Cortex of kidney (tissue), 1 donor: ENCODE measurements at places on chromosomes 1 and 21.

DNA sequence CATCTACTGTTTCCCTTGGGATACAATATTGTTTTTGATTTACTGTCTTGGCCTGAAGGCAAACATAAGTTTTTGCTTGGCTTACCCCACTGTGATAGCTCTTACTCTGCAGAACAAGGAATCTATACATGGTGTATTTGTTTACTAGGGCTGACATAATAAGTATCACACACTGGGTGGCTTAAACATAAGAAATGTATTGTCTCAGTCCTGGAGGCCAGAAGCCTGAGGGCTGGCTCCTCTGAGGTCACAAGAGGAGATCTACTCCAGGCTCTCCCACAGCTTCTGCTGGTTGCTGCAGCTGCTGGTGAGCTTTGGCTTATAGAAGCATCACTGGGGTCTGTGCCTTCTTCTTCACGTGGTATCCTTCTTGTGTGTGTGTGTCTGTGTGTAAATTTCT, 30.7 kb upstream of the IGSF5 start:
- no peak for DNase-seq

- DNase-seq = no peak
Observed at GRCh38 chr1:212132025-212132424, 96.5 kb downstream of the DTL start.

- DNase-seq = no peak
Observed at GRCh38 chr21:14405225-14405624, 22.3 kb upstream of the HSPA13 start.

DNA sequence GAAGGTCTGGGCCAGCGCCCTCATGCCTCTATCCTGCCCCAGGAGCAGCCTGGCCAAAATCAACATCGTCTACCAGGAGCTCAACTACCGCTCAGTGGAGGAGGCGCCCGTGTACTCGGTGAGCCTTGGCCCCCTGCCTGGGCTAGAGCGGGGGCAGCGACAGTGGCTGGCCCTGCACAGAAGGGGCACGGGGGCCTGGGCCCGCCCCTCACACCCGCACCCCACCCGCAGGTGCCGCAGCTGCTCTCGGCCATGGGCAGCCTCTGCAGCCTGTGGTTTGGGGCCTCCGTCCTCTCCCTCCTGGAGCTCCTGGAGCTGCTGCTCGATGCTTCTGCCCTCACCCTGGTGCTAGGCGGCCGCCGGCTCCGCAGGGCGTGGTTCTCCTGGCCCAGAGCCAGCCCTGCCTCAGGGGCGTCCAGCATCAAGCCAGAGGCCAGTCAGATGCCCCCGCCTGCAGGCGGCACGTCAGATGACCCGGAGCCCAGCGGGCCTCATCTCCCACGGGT, 10.8 kb downstream of the SCNN1D start:
- no peak for DNase-seq

GRCh38 chr1:60978421-60979357, 103.7 kb upstream of the NFIA start:
- no peak for DNase-seq

DNA sequence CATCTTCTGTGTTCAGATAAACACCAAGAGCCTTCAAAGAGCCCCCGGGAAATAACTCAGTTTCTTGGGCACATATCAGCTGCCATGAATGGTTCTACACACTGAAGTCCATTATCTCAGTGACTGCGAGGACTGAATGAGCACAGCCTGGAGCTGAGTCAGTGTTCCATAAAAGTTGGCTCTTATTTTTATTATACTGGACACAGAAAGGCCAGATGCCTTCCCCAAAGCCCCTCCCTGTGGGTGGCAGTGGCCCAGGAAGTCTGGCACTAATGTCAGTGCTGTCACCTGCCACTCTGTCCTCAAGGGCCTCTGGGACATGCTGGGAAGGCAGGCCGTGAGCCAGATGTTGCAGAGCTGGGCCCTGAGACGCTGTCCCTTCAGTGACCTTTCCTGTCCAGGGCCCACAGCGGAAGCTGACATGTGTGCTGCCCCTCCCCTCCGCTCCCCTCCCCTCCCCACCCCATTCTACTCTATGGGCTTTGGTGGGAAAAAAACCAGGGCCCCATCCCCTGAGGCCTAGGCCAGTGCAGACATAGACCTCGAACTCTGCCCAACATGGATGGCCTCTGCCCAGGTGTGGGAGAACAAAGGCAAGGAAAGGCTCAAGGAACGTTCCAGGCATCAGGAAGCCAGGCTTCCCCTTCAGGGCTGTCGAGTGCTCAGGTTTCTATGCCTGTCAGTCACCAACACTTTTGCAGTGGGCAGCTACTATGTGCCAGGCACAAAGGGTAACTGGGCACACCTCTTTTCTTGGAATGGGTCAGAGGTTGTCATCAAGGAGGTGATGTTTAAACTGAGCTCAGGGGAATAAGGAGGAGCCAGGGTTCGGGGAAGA, 22.4 kb upstream of the NPPB start:
- no peak for DNase-seq

DNA sequence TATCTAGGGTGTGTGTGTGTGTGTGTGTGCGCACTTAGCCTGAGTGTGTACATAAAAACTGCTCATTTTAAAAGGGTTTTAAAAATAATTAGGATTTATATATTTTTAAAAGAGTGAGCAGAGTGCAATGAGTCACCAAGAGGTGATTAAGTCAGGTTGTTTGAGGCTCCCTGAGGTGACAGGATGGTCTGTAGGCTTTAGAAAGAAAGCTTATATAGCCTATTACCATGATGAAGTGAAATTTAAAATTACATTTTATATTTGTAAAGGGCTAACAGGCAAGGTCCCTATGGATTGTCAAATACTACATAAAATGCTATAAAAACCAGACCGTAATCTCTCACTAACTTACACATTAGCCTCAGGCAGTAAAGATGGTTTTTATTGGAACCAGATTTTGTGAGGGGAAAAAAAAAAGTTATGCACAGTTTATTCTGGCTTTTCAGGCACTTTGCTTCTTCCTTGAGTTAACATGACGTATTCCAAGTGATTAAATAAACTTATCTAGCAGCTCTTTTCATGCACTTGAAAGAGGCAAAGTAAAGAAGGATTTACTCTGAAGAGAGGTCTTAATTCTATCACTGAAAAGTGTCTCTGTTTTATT, 711.7 kb upstream of the PTBP2 start:
- no peak for DNase-seq

GRCh38 chr1:218874313-218874712, 299.4 kb upstream of the LYPLAL1 start:
- no peak for DNase-seq

- no peak for DNase-seq
Observed at GRCh38 chr1:205325334-205325884, 3.9 kb upstream of the NUAK2 start.

- DNase-seq = no peak
Observed at GRCh38 chr1:175124861-175125260, 57.2 kb downstream of the TNN start.

DNA sequence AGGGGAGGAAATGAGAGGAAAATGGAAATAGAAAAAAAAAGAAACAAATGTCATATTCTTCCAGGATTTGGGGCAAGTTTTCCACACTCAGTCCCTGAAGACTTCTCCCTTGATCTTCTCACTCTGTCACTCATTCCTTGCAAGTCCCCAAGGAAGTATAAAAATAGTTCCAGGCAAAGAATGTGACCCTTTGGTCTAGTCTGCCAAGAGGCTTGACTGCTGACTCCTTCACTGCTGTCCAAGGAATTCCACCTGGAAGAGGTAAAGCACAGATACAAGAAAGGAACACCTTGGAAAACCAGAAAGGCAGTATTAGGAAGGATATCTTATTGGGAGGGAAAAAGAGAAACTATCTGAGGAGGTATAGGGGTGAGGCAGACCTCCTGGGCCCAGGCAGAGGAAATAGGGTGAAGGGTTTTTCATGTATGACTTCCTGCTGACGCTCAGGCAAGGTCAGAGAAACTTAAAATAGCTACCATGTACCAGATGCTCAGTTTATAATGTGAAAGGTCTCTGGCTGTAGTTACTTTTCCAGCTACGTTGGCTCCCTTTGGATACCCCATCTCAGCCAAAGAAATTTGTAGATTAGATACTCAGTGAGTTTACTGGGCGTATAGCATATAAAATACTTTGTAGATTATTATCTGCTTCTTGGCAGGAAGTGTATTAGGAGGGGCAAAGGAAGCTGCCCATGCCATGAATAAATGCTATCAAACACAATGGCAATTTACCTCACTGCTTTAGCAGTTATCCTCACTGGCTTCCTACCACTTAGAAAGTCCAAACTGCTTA, 2.0 kb upstream of the GJA5 start:
- DNase-seq = no peak

DNA sequence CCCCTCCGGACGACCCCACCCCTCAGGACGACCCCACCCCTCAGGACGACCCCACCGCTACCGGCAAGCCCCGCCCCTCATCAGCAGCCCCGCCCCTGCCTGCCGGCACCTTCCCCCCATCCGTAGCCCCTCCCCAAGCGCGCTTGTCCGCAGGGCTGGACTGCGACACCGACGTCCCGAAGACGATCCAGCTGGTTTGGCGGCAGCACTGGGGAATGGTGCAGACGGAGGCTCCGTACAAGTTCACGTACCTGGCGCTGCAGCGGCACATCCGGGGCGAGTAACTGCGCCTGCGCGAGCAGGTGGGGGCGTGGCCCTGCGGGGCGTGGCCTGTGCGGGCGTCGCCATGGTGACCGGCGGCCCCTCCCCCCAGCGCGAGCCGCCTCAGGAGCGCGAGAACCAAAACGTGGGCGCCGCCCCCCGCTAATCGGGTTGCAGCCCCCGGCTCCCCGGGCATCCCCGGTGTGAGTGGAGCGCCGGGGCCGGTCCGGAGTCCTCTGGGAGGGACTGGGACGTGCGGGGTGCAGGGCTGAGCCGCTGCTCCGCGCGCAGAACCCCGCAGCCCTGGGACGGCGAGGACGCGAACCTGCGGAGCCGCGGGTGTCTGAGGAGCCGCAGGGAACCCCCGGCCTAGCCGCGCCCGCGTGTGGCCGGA, 4.9 kb downstream of the RNF223 start:
- no peak for DNase-seq

- DNase-seq = no peak
Observed at GRCh38 chr1:223535319-223535718, 130.2 kb downstream of the CAPN8 start.

DNA sequence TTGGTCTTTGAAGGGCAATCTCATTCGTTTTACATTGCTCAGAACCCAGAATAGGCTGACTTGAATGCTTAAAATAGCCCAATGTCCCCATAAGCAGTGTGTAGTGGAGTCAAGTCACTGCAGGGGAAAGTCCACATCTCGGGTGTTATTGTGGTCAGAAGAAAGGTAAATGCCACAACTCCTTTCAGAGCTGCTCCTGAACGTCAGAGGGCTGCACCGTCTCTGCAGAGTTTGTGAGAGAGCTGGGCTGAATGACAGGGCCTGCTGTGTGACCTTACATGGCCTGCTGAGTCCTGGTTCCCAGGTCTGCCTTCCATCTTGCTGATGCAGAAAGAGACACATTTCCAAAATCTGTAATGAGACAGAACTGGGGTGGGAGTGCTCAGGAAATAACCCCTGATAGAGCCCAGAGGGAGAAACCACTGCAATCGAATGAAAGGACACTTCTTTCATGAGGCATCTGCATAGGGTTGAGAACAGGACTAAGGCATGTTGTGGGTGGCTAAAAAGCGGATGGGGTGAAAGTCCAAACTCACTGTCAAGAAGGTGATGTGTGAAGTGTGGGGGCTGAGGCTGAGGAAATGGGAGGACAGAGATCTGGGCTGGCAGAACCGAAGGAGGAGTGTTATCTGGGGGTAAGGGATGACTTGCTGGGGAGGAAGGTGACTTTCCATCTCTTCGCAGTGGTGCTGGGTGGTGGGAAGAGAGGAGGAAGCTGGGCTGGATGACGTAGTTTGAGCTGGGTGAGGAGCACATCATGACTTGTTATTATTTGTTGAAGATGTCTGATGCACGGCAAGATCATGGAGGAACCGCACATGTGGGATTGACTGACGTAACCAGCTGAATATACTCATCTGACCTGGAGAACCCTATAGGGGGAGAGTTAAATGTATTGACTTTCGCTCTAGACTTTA, 33.7 kb downstream of the XCL2 start:
- no peak for DNase-seq

- no peak for DNase-seq
Observed at GRCh38 chr1:225651376-225651871, 1.5 kb downstream of the ENAH start.

DNA sequence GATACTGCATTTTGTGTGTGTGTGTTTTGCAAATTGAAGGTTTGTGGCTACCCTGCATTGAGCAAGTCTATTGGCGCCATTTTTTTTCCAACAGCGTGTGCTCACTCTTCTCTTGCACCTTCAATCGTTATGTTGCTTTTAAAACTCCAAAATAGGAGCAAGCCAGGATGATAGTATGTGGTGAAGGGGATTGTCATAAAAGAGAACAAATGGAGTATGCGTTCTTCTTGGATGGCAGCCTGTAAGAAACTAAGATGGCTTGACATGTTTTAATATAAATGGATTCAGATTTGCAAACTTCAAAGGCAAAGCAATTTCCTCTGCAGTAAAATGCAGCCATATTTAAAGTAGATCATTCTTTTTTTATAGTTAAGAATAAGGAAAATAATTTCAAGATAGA, 43.2 kb upstream of the KCNK1 start:
- no peak for DNase-seq

- DNase-seq = no peak
Observed at GRCh38 chr1:7885513-7886404, 32.9 kb upstream of the UTS2 start.

GRCh38 chr1:161502181-161502580, 3.1 kb upstream of the FCGR2A start:
- no peak for DNase-seq

DNA sequence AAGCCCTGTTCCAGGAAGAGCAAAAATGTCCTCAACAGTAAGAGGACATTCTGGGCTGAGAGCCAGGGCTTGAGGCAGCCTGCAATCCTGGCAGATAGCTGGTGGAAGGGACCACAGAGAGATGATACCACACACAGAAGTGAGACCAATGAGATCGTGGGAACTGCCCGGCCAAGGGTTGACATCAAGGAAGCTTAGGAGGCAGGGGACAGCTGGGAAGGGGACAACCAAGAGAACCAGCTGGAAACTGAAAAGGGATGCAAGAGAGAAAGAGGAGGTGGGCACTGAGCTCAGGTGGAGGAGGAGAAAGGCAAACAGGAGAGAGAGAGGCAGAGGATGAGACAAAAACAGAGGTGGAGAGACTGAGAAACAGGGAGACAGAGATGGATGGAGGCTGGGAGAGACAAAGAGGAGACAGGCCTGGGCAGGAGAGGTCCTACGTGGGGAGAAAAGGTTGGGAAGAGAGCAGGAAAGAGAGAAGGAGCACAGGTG, 9.2 kb downstream of the PDZK1IP1 start:
- DNase-seq = no peak

DNA sequence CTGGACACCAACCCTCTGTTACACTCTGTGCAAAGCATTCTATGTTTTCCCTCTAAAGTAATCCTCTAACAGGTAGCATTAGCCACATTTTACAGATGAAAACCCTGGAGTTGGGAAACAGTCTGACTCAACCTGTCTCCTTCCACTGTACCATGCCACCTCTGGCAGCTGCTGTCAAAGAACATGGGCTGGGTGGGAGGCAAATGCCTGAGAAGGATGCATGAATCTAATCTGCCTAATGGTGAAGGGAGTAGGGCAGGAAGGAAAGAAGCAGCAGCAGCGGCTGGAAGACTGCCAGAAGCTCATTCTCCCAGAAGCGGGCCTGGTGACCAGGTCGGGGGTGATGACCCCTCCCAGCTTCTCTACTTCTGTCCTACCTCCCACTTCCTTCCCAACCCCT, 21.7 kb downstream of the LRRC71 start:
- DNase-seq = no peak

- no peak for DNase-seq
Observed at GRCh38 chr1:60035921-60036320, 37.6 kb downstream of the C1orf87 start.

GRCh38 chr1:170215072-170215885, 69.5 kb downstream of the NTMT2 start:
- DNase-seq = no peak
